Left ventricle myocardium superior (tissue), 1 donor: ENCODE measurements at places on chromosomes 16 and 17.

DNA sequence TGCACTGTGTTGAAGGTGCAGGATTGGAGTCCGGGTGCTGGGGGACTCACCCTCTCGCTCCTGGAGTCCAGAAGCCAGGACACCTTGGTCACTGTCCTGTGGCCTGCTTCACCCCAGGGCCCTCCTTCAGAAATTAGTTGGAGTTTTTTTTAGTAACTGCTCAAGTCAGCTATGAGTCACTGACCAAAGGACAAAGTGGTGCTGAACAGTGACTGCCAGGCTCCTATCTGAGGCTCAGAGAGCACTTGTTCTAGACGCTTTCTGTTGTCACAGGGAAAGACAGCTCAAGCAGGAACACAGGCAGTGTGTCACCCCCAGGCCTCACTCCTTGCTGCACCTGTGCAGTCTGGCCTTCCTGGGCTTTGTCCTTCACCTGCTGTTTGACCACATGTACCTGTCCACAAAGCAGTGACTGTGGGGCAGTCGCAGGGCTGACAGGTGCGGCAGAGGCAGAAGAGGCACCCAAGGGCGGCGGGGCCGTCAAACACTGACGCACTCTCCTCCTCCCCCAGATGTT is 4.1 kb upstream of the FAAP100 start:
- peak; percentile 33 for DNase-seq

GRCh38 chr16:69465083-69465721 is 40.8 kb downstream of the CYB5B start:
- no peak for DNase-seq

DNA sequence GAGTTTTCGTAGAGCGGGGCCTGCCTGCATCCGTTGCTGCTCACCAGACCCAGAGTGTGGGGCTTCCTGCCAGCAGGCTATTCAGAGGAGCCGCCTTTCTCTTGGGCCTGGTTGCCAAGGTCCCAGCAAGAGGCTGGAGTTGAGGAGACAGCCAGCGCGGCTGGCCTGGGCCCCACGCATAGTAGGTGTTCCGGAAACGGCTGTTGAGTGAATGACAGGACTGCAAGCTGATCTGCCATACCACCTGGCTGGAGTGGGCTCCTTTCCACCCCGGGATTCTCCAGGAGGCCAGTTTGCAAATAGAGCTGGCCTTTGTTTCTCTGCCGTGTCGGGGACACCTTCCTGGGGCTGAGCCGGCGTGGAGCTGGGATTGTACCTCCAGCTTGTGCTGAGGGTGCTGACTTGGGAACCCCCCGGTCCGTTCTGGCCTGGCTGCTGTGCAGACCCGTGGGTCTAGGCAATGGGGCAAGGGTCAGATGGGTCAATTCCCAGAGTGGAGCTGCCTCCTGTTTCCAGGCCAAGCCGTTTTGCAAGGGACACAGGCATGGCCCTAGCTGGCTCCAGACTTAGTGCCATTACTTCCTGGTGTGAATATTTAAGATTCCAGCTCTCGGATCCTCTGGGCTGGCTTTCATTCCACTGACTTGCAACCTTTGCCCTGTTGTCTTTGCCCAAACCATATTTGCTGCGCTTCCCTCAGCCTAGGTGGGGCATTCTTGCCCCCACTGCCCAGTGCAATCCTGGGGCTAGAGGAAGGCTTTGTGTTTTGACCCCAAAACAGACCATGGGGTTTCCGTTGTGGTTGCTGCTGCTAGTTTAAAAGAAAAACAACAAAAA is 68.8 kb downstream of the CMIP start:
- peak; percentile 84 for DNase-seq

DNA sequence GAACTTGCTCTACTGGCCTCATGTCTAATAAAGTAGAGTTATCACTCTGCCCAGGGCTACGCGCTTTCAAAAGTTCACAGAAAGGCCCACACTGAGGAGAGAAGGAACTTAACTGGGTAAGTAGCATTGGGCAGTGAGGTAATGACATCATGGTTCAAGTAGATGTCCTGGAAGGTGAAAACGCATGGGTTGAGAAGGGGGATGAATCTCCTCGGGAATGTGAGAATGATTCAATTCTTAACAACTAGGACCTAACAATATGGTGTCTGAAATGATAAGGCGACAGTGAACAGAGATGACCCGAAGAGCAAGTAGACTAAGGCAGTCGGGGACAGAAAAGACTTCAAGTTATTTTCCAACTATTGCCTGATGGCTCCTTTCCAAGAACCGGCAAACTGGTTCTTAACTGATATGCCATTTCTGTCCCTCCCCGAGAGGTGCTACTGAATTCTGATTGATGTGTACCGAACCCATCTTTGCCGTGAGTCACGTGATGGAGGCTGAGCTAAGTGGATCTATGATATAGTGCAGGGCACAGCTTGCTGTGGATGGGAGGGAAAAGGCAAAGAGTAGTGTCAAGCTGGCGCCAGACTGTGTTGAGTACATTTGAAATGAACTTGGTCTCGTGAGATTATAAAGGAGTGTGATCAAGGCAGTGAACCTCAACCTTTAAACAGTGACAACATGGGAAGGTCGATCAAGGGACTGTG is 44.1 kb downstream of the MARCHF10 start:
- DNase-seq = no peak

DNA sequence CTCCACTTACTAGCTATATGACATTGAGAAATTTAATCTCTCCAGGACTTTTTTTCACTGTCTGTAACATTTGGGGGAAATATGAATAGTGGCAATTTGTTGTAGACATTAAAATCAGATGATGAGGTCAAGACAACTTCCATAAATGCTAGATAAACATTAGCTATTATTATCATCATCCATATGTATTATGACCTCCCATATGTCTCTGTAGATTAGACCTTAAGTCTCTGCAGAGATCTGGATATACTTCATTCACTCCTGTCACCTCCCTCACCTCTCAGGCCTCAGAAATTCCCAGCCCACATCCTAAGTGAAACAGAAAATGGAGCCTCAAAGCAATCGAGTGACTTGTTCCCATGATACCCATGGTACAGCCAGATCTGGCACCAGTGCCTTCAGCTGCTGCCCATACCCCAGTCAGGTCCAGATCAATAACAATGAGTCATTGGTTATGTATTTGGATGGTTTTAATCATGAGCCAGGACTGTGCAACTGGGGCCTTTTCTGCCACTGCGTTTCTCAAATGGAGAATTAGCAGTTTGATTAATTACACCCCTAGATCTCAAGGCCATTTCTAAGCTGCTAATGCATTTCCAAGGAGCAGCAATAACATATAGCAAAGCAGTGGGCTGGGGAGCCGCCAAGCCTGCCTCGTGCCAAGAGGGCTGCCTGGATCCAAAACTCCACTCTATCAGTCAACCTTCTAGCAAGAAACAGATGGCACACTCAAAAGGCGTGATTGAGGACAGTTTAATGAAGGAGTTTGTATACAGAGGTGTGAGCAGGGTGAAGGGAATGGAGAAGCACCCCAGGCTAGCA is 2.6 kb upstream of the FDXR start:
- no peak for DNase-seq

GRCh38 chr16:75294773-75295459 is 43.5 kb upstream of the BCAR1 start:
- DNase-seq = no peak

GRCh38 chr17:72393553-72393952 is 272.7 kb downstream of the SOX9 start:
- DNase-seq = no peak

- no peak for DNase-seq
Observed at GRCh38 chr17:73112246-73112645, 19.8 kb upstream of the SLC39A11 start.

- DNase-seq = no peak
Observed at GRCh38 chr16:52309446-52310416, 237.2 kb downstream of the TOX3 start.

DNA sequence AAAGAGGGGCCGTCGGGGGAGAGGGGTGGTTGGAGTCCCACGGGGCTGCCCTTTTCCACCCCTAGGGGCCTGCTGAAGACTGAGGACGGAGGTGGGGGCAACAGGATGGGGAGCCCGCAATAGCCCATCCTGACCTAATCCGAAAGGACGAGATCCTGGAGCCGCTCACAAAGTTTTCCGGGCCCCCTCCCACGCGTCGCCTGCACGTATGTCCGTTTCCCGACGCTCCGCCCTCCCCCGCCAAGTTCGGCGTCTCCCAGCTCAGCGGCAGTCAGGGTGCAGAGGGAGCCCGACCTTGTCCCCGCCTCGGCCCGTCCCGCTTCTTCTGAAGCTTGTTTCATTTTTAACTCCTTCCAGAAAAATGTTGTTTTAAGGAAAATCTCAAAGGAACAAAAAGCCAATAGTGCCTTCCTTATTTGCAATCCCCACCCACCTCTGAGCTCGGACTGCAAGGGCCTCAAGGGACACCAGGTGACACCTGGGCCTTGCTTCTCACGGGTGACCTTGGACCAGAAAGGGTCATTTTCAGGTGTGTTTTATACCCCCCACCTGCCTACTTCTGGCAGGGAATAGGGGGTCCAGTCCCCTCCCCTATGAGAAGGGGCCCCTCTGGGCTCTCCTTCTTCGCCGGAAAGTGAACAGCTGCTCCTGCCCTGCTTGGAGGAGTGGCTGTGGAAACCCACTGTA is 3.4 kb upstream of the ZNF423 start:
- DNase-seq = peak; percentile 85

DNA sequence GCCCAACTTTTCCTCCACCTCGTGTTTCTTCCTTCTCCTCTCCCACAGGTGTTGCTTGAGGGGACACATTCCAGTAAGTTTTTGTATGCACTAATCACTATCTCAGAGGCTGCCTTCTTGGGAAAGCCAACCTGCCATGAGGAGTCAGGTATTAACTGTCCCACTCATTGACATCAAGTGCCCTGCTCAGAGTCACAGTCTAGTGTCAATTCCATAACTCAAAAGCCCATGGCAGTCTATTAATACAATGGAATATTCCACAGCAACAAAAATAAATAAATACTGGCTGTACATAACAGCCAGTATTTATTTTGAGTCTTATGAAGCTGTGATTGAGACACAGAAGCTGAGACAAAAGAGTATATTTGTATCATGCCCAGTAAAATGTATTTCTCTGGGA is 26.1 kb upstream of the KIF2B start:
- DNase-seq = no peak

DNA sequence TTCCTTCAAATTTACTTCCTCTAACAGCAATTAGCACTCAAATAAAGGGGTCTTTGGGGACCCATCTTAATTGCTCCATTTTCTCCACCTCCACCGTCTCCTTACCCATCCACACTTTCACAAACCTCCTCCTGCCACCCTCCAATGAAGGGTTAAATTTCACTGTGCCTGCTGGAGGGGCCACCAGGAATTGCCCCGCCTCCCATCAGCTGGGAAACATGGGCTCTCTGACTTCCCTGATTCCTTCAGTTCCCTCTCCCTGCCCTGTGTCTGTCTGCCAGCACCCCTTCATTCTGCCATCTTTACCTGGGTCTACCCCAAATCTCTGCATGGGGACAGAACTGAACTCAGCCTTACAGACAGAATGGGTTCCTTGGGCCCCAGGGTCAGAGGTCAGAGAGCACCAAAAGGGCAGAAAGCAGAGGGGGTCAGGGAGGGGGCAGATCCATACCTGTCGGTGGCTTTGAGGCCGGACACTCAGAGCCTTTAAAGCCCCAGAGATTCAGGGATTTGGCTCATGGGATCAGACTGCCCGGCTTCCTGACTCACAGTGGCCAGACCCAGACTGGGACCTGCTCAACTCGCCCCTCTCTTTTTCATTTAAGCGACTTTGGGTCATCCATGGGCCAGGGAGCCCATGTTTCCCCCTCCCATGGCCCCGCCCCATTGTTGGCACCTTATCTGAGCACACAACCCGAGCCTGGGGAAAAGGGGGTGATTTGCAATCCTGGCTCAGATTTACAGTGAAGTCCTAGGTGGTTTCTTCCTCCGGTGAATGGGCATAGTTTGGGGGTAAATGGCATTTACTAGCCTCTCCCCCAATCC is 17.6 kb upstream of the SP2 start:
- DNase-seq = no peak

DNA sequence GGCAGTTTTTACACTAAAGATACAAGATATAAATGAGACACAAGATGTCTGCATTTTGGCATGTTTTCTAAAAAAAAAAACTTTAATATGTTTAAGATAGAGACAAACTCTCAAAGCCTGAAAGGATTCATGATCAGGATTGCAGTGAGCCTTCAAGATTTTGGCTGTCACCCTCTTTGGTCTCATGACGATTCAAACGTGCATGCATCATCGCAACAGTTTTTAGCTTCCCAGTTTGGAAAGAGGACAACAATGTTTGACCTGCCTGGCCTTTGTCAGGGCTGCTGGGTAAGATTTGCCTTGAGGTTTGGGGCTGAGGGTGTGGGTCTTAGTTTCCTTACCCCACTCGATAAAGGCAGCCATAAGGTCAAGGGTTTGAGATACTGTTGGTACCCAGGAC is 134.1 kb downstream of the RGS9 start:
- no peak for DNase-seq

DNA sequence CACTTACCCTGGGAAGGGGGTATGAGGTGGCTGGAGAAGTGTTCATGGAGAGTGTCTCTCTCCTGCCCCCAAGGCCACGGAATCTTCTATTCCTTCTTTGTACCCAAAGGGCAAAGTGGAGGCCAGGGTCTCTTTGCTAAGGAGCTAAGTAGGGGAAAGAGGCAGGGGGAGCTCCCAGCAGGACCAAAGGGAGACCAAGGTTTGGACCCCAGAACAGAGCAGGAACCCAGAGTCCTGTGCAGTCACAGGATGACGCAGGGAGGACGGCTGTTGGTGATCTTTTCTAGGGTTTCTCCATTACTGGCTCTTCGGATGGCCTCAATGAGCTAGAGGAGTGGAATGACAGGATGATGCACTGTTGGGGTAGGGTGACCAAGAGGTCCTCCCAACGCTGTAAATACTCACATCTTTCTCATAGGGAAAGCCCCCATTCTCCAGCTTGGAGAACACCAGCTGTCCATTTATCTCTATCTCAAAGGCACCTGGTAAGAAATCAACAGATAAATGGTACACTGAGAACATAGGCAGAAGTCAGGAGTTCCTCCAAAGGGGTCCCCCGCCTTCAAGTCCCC is 966 bp downstream of the MIEN1 start:
- DNase-seq = no peak

GRCh38 chr17:75152922-75153779 is 1.2 kb downstream of the JPT1 start:
- DNase-seq = no peak

- DNase-seq = no peak
Observed at GRCh38 chr16:85710732-85711131, 22.0 kb upstream of the GINS2 start.

DNA sequence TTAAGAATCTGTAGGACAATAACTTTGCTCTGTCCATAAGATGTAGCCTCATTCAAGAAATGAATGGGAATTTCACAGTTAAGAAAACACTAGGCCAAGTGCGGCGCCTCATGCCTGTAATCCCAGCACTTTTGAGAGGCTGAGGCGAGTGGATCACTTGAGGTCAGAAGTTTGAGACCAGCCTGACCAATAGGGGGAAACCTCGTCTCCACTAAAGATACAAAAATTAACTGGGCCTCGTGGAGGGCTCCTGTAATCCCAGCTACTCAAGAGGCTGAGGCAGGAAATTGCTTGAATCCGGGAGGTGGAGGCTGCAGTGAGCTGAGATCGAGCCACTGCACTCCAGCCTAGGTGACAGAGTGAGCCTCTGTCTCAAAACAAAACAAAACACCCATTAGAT is 19.9 kb upstream of the RSL1D1 start:
- DNase-seq = no peak

- DNase-seq = no peak
Observed at GRCh38 chr17:48125829-48126531, 18.4 kb downstream of the SNX11 start.

GRCh38 chr17:12094336-12094735 is 73.7 kb downstream of the MAP2K4 start:
- DNase-seq = no peak

- no peak for DNase-seq
Observed at GRCh38 chr17:47733674-47734410, 806 bp downstream of the TBX21 start.
